Activated CD4-positive, CD25-positive, alpha-beta regulatory T cell (primary cell): ENCODE measurements at places on chromosomes 6 and 20.

GRCh38 chr6:169034516-169035167, 219.0 kb downstream of the THBS2 start:
- DNase-seq, result no peak

GRCh38 chr6:40328986-40329545, 258.1 kb downstream of the LRFN2 start:
- DNase-seq, result no peak

GRCh38 chr6:35068206-35068605, 72.9 kb downstream of the TCP11 start:
- no peak for DNase-seq

GRCh38 chr6:149329529-149329928, 12.0 kb downstream of the TAB2 start:
- DNase-seq, result no peak

- DNase-seq, result no peak
Measured at GRCh38 chr6:166752097-166752496, 125.0 kb upstream of the RPS6KA2 start.

- DNase-seq, result no peak
Measured at GRCh38 chr20:40673442-40673841, 15.6 kb downstream of the MAFB start.

GRCh38 chr20:35006009-35006408, 50.3 kb downstream of the MYH7B start:
- no peak for DNase-seq

DNA sequence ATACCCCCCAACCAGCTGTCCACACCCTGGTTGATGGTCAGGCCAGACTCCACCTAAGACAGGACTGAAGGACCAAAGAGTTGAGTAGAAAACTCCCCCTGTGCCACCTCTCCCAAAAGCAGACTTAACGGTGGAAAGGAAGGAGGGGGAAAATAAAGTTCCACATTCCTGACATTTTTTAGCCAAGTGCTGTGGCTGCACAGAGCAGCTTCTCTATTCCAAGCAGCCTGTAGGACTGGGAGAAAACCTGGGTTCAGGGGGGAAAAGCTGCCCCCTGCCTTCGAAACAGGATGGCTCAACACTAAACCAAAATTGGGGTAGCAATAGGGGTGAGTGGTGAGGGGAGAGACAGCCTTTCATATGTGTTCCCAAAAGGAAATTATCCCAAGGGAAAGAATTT, 3.6 kb downstream of the TRAM2 start:
- no peak for DNase-seq

GRCh38 chr20:5714261-5715041, 35.8 kb upstream of the SHLD1 start:
- DNase-seq, result peak; percentile 38

- DNase-seq, result no peak
Measured at GRCh38 chr20:51692806-51693400, 75.3 kb downstream of the ATP9A start.

GRCh38 chr6:4776493-4777393, 539 bp downstream of the CDYL start:
- DNase-seq, result peak; percentile 17

DNA sequence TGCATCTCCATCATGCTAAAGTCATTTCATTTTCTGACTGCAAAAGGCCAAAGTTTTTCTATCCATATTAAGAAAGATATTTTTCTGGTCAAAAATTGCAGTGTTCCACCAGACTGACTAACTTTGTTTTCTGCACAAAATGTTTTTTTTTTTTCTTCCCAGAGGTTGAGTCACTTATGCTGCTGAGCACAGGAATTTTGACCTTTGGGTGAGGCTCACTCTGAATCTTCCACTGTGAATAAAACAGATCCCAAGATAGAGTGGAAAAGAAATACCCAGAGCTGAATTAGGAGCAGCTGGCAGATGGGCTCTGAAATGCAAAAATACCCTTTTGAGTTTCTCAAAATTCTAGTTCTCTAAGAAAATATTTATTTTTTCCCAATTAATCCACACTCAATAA, 996.8 kb downstream of the KIF16B start:
- no peak for DNase-seq

GRCh38 chr6:107374264-107374663, 85.1 kb downstream of the PDSS2 start:
- DNase-seq, result no peak

GRCh38 chr20:32263398-32263954, 14.0 kb upstream of the KIF3B start:
- no peak for DNase-seq

DNA sequence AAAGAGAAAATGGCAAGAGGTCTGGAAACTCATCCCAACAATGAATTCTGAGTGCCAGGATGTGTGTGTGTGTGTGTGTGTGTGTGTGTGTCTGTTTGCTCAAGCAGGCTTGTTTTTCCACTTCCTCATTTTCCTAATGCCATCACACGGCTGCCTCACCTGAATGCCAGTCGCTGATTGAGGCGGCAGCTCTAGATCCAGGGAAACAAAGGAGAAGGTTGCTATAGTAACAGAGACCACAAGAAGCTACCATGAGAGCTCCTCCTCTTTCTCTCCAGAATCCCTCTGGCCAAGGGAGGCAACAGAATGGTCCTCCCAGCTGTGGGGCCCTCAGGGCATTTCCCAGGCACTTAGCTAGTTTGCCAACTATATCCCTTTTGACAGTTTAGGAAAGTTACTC, 241.1 kb upstream of the TSHZ2 start:
- DNase-seq, result no peak

GRCh38 chr20:32496811-32497533, 88.2 kb downstream of the NOL4L start:
- no peak for DNase-seq

DNA sequence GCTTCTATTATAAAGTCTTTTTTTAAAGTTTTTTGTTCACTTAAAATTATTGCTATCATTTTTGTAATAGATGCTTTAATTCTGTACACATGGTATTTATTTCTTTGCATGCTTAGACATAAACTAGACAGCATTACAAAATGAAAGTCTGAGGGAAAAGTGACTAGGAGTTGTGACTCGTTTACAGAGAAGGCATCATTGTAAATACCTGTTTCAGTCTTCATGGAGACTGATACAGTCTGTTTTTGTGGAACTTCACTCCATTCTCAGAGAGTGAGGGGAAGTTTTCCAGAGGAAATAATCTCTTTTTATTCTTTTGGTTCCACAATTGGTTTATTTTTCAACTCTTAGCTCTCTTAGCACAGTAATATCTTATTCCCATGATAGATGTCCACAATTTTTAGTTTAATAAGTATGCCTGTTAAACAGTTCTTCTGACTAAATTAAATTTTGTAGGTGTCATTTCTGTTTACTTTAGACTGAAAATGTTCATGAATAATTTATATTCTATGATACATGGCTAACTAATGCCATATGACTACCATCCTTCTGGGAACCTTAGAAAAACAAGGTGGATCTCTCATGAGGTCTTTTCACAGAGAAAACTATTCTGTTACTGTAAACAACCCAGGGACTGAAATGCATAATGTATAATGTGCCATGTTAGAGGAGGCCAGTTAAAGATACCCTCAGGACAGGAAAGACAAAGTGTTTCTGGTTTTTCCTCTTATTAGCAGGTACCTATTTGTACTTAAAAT, 69.2 kb downstream of the MYO6 start:
- no peak for DNase-seq

- DNase-seq, result no peak
Measured at GRCh38 chr6:112575309-112575834, 228.2 kb downstream of the RFPL4B start.

- no peak for DNase-seq
Measured at GRCh38 chr20:17542481-17542880, 11.3 kb upstream of the BFSP1 start.

DNA sequence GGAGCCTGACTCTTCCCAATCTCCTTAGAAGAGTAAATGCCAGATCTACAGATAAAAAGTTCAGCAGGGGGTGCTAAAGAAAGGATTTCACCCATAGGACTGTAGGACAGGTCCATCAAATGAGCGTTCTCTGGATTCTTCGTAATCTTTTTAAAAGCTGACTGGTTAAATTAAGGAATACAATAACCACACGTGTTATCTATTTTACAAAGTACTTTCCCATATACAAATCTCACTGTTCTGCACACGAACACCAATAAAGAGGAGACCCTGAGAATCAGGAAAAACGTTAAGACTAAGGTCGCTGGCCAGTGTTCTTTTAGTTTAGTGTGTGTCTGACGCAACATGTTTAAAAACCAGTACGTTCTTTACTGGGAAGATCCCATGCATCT, 542 bp downstream of the TUBE1 start:
- no peak for DNase-seq

DNA sequence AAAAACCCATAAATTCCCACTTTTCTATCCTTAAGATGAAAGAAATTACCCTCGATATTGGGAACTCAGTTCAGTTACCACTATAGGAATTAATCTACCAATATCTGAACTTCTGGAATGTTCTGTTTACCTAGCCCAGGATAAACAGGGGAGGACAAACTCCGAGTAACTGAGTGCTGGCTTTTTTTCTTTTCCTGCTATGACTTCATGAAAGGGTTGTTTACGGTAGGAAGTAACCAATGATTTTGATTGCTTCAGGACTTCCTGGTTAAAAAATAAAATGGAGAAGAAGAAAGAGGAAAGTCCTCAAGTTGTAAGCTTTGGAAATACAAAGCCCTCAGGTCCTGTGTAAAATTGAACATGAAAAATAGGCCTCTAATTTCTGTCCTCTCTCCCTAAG, 167.7 kb downstream of the ZNF217 start:
- no peak for DNase-seq

DNA sequence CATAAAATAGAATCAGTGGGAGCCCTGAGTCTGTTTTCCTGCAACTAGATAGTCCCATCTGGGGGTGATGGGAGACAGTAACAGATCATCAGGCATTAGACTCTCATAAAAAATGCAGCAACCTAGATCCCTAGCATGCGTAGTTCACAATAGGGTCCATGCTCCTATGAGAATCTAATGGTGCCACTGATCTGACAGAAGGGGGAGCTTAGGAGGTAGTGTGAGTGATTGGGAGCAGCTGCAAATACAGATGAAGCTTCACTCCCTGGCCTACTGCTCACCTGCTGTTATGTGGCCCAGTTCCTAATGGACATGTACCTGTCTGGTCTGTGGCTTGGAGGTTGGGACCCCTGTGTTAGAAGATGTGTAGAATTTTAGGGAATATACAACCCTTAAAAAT, 904.5 kb upstream of the EPHA7 start:
- DNase-seq, result no peak

- DNase-seq, result no peak
Measured at GRCh38 chr6:5180636-5181035, 80.1 kb downstream of the LYRM4 start.

GRCh38 chr6:131982740-131983259, 31.6 kb upstream of the CCN2 start:
- no peak for DNase-seq

DNA sequence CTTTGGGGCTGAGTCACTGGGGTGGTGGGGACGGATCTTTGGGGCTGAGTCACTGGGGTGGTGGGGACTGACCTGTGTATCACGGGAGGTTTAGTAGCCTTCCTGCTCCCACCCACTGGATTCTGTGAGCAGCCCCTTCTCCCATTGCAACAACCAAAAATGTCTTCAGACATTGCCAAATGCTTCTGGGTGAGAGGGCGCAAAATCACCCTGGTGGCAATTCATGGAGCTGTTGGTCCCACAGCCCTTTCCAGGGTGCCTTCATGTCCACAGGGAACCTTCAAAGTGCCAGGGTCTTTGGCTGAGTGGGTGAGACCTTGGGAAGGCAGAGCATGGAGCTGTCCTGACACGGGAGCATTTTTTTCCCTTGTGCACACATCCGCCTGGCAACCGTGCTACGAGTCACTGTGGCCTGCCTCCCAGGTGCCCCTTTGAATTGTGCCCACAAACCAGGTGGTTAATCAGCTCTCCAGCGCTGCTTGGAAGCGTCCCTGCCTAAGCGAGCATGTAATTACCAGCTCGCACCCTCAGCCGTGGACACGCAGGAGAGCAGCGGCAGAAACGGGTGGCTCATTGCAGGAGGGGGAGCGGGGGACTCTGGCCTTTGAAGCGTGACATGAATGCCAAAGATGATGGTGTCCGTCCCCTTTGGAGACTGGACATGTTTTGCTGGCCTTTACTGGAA, 27.4 kb upstream of the APCDD1L start:
- no peak for DNase-seq

- DNase-seq, result no peak
Measured at GRCh38 chr6:132161283-132161682, 210.1 kb upstream of the CCN2 start.

GRCh38 chr6:144582939-144583613, 297.9 kb downstream of the UTRN start:
- DNase-seq, result no peak

GRCh38 chr6:65610746-65611145, 96.3 kb downstream of the EYS start:
- DNase-seq, result no peak

DNA sequence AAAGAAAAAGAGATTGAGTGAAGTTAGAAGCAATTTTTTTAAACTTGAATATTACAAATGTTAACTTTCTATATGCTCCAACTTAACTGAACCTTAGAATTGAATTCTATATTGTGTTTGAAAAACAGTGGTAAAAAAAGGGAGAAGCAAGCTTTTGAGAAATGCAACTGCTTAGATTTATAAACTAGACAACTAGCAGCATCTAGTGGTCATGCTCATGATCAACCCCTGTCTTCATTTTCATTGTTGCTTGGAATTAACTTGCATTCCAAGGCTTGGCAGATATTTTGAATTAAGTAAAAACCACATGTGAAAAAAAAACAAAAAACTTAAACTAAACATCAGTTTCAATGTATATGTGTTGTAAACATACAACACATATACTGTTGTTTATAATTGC, 113.1 kb downstream of the C6orf58 start:
- no peak for DNase-seq

- DNase-seq, result no peak
Measured at GRCh38 chr6:138400326-138400725, 3.7 kb upstream of the HEBP2 start.

GRCh38 chr6:112029045-112029822, 24.7 kb upstream of the CCN6 start:
- peak; percentile 5 for DNase-seq

DNA sequence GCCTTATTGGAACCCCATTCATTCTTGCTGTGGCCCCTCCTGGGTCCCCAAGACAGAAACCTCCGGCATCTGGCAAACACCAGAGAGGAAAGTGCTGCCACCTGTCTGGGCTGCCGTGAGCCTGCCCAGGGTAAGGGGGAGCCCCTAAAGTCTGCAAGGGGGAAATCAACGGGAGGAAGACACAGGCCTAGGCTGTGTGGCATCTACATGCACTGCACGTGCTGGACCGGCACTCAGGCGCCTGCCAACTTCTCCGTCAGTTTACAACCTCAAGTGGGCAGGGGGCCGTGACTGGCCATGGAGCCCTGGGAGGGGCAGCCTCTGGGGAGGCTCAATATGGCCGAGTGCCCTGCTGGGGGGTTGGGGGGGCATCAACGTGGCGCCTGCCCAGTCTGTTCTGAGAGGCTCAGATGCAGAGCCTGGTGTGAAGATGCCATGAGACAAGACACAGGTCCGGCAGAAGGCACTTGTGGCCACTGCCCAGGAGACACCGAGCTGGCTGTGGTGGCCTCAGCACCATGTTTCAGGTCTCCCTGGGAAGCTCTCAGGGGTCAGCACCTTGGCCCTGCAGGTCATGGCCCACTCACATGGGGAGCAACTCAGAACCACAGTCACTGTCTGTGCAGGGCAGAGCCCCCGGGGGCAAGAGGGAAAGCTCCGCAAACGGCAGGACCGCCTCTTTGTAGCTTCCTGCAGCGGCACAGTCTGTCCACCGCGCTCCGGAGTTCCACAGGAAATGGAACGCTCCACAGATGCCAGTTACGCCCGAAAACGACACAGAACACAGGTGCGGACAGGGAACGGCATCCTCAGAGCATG, 8.4 kb downstream of the UCKL1 start:
- DNase-seq, result no peak

GRCh38 chr6:41367700-41368099, 32.3 kb downstream of the NCR2 start:
- DNase-seq, result no peak
